ENCODE measurements at places on chromosomes 2 and 18.

DNA sequence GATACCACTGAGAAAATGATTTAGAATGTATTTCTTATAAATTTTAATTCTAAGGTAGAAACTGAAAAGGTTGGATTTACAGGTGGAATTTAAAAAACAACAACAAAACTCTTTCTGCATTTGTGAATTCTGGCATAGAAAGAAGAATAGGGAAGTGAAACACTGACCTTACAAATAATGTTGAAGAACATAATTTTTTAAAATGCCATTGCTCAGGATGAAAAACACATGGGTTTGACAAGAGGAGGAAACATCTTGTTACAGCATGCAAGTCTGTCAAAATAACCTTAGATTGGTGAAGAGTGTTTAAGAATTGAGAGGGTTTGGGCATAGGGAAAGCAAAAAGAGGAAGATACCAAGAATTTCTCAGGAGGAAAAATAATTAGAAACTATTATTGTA lies 184.3 kb downstream of the UBE2E3 start:
- no peak for DNase-seq

DNA sequence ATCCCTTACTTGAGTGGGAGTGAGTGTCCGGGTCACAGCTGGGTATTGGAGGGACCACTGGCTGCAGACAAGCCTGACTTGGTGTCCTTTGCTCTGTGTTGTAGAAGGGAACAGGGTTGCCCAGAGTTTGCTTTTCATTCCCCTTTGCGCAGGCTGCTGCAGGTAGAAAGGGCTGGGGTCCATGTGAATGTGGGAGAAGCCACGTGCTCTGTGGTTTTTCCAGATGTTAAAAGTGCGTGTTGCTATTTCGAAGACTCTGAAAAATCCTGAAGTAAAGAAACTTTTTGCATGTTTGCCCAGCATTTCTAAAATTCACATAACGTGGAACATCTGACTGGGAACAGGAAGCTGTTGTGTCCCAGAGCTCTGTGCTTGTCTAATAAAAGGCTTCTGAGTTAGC lies 28.8 kb downstream of the GLI2 start:
- DNase-seq = no peak

- no peak for DNase-seq
These were observed 494.7 kb upstream of the SETBP1 start for GRCh38 chr18:44186001-44186400.

DNA sequence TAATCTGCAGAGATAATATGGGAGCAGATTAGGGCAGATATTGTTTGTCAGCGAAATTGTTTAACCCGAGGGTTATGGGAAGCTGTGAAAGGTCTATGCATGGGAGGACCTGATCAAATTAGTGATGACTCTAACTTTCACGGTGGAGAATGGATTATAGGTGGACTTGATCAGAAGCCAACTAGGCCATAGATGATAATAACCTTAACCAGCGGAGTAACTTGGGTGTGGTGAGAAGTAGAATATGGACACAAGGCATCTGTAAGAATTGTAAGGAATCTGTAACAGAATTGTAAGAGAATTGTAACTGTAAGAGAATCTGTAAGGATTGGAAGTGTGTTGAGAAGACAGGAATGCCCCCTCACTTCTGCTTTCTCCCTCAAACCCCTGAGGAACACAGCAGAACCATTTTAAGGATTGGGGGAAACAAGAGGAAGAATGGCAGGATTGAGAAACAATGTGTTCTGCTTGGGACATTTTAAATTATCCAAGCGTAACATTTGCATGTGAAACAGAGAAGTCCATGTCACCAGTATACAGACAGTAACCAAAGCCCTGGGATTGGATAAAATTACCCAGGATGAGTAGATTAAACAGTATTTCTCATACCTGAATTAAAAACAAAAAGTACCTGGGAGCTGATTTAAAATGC lies 14.9 kb upstream of the SLC39A10 start:
- DNase-seq = no peak

- DNase-seq = no peak
These were observed 20.4 kb downstream of the FBXO36 start for GRCh38 chr2:229942671-229943070.

- DNase-seq = no peak
These were observed 191.9 kb upstream of the FN1 start for GRCh38 chr2:215627771-215628170.

DNA sequence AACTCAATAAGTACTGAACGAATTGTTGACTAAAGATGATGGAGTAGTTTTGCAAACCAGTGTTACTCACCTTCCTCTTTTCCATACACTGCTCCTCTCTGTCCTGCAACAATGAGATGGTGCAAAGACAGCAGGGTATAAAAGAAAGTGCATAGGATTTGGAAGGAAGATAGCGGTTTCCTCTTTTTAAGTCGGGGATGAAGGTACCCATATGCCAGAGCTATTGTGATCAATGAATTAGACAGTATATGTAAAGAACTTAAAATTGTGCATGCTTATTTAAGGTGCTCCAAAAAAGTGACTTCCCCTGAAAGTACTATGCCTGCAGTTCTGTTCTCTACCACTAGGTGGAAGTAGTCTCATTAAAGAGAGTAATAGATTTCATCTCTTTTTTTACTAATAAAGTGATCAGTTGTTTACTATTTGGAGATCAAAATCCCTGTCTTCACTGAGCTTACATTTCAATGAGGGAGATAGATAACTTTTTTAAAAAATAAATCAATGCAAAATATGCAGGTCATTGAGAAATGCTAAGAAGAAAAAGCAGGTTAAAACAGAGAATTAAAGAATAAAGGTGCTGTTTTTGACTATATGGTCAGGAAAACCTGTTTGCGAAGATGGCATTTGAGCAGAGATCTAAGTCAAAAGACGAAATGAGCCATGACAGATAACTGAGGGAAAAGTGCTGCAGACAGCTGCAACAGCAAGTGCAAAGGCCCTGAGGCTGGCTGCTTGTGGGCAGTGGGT lies 339.7 kb upstream of the SLC14A2 start:
- no peak for DNase-seq

- peak; percentile 50 for DNase-seq
These were observed 96.5 kb upstream of the SERTAD2 start for GRCh38 chr2:64750001-64750816.

- no peak for DNase-seq
These were observed 27.4 kb upstream of the NEB start for GRCh38 chr2:151761687-151762086.

GRCh38 chr18:3758531-3758930 lies 308.6 kb downstream of the TGIF1 start:
- no peak for DNase-seq

DNA sequence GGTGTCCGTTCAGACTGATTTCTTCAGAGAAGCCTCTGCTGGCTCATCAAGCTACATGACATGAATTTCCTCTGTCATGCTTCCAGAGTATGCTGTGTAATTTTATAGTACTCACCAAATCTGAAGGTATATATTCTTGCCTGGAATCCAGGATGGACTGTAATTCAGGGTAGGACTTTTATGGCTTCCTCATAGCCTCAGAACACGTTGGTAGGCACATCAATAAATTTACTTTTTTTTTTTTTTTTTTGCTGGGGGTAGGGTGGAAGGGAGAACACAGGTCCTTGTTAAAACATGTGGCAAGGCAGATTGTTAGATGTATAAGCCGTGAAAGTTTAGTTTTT lies 34.4 kb downstream of the MTA3 start:
- no peak for DNase-seq

GRCh38 chr18:4020026-4020425 lies 435.1 kb downstream of the DLGAP1 start:
- DNase-seq = no peak

- DNase-seq = no peak
These were observed 33.4 kb upstream of the ACSL3 start for GRCh38 chr2:222827417-222827816.

DNA sequence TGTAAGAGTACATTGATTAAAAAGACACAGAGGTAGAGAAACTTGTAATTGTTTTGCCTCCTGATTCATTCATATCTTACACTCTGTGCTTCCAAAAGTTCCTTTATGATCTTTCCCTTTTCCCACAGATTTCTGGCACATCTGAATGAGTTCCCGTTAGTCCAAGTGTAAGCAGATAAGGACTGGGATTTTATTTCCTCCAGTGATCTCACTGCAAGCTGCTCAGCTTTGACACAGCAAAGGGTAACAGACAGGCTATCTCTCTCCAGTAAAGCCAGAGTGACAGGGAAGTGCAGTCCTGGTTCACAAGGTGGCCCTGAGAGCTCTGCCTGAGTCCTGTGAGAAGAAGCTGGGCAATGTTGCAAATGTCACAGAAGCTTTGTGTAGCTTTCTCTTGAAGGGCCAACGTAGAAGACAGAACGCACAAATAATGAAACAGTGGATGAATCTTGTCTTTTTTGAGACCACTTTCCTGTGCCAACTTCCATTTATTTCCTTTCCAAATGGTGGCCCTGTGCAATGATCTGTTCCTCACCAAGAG lies 32.5 kb upstream of the KCNE4 start:
- DNase-seq = no peak

DNA sequence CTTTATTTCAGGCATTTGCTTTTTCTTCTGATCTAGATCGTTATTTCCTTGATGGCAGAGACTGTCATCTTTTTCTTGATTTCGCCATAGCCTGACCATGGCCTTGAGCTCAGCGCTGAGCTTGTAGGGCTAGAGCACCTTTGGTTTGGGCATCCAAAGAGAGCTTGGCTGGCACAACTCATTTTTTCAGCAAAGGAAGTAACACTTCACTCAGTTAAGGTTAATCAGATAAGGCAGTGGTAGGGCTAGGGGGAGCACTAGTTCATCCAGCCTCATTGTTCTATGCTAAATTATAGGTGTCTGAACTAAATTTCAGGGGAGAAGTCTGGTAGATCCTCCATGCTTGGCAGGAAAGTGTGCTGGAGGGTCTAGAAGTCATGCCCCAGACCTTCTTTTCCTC lies 125.0 kb downstream of the SETBP1 start:
- DNase-seq = no peak

DNA sequence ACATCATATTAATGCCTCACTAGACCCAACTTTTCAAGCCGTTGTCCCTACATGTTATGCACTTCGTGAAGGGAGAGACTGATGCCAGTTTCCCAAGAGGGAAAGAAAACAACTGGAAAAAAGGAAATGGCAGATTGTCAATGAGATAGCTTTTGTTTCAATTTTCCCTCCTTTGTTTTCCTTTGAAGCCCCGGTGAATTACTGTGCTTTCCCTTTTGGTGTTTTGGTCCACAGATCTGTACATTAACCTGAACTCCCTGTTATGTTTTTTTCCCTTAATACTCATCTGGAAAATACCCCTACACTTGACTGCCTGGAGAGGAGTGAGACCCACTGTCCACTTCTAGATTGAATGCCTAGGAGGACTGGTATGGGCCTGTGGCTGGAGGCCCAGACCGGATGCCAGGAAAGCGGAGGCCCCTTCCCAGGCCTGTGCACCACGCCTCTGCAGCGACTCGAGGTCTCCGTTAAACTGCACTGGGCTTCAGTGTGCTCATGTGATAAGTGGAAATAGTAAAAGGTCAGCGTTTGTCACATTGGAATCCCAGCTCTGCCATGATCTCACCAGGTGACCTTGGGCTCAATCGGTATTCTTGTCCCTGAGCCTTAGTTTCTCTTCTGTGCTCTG lies 106.4 kb downstream of the GATA6 start:
- DNase-seq = no peak

GRCh38 chr2:54081574-54081973 lies 33.8 kb upstream of the ACYP2 start:
- DNase-seq = no peak

DNA sequence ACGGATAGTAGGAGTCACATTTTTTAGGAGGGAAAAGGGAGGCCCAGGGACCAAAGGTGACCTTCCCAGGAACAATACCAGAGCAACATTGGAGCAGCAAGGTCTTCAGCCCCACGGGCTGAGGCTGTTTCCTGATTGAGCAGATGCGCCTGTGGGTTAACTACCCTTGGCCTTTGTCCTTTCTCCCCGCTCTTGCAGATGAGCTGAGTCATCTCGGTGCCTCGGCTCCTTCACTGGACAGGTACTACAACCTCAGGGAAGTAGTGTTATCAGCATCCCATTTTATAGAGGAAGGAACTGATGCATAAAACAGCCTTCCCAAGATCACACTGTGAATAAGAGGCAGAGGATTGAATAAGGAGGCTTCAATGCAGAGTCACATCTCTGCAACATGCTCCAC lies 43.5 kb downstream of the DHRS9 start:
- DNase-seq = no peak

GRCh38 chr18:42931491-42931890 lies 184.0 kb downstream of the RIT2 start:
- DNase-seq = no peak

GRCh38 chr2:237661799-237662328 lies 34.5 kb downstream of the LRRFIP1 start:
- DNase-seq = no peak

DNA sequence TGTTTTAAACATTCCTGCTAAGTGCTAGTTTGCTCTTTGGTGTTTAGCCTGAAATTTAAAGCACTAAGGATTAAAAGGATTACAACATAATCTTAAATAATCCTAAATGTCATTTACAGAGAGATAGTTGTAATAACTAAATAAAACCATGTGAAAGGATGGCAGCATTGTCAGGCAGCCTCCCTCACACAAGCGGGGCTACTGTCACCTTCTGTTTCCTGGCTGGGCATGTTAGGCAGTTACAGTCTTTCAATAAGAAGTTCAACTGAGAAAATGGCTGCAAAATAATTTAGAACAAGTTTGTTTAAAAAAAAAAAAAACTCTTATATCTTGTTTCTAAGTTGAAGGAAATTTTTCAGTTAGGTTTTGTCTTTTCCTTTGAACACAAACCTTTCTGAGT lies 124.9 kb downstream of the ARHGAP15 start:
- no peak for DNase-seq

GRCh38 chr2:112644155-112644932 lies 1.4 kb upstream of the SLC20A1 start:
- DNase-seq = no peak

DNA sequence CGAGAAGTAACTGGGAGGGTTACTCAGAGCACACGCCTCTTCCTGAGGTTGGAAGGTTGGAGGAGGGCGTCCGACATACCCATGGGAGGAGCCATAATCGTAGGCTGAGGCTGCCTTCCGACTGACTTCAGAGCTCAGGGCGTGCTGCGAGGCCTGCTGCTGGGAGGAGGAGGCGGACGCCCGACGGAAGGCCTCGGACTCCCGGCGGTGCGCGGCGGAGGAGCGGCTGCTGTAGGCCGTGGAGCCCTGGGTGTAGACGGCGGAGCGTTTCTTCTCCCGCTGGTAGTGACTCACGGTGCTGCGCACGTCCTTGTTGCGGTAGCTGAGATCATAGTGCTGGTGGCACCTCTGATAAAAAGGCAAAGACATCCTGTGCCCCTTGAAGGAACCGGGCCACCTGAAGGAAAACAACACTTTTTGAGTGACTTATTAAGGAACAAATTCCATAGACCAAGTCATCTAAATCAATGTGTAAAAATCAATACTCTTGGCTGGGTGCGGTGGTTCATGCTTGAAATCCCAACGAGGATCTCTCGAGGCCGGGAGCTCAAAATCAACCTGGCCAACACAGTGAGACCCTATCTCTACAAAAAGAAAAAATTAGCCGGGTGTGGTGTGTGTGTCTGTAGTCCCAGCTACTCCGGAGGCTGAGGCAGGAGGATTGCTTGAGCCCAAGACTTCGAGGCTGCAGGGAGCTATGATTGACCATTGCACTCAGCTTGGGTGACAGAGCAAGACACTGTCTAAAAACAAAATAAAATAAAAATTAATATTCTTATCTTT lies 4.7 kb downstream of the MYOM1 start:
- no peak for DNase-seq

Measured in stimulated activated CD4-positive, alpha-beta T cell treated with anti-CD3 and anti-CD28 coated beads, Interleukin-4, amount 100 ng/mL, for 4 hours (primary cell).